ENCODE measurements at places on chromosomes 5 and 9. TPM values are rescaled to one million over a fixed set of nuclear protein-coding genes. Genes with fewer than 3 reads are reported as not detected.

DNA sequence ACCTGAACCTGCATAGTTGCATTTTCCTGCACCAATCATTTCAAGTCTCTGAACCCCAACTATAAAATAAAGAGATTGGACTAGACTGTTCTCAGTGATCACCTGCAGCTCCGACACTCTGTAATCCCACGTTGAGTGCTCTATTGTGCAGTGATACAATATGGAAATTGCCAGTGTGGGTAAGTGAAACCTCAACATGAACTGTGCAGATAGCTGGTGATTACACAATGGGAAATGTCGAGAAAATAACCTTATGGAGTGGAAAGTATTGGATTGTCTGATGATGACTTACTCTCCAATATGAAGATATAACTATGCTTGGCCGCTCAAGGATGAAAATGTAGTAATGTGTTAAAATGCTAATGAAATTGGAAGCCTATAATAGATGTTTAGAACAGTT is 293.1 kb upstream of the BRINP1 start:
- DNase-seq = no peak

DNA sequence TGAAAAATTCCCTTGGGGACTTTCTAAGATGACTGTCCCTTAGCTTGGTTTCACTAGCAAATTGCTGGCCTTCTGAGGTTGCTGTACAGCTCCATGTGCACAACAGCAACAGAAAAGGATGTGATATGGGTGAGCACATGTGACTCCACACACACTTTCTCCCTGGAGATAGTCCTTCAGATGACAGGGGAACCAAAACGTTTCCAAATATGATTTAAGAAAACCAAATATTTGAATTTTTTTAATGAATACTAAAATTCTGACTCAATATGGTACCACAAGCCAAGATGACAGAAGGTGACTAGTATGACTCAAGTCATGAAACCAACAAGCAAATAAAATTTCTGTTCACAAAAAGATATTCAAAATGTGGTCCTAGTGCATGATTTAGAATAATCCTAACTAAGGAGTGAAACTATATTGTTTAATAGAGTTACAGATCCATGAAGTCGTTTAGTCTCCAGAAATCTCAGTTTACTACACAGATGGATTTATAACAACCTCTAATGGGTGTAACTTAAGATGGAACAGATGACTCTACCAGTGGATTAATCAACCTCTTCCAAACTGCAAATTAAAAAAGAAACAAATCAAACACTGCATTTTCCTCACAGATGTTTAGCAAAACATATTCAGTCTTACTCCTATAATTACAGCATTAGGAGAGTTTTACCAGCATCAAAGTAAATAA is 144.8 kb upstream of the PIK3R1 start:
- no peak for DNase-seq

GRCh38 chr9:25677301-25678146 is 720 bp downstream of the TUSC1 start:
- DNase-seq = no peak

GRCh38 chr5:60945813-60946187 is 795 bp downstream of the NDUFAF2 start:
- DNase-seq = peak; percentile 69

DNA sequence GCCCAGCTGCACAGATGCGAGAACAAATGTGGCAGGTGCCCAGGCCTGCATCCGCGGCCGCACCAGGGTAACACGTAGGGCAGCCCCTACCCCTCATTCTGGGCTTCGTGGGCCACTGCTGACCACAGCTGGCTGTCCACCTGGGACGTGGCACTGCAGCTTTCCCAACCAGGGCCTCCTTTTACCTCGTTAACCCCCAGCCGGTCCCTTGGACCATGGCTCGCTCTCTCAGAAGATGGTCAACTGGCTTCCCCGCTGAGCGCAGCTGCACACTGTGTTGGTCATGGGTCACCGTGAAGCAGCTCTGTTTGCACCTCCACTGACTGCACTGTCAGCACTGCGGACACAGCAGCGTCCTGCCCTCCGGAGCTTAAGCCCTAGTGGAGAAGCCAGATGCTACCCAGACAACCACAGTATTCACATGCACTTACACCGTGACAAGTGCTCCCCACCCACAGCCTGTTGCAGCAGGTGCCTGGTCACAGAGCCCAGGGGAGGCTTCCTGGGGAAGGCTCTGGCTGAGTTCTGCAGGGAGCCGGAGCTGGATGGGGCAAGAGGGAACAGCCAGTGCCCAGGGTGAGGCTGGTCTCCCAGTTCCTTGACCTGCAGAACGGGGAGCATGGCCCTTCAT is 10.5 kb upstream of the PLEKHG4B start:
- peak; percentile 64 for DNase-seq

DNA sequence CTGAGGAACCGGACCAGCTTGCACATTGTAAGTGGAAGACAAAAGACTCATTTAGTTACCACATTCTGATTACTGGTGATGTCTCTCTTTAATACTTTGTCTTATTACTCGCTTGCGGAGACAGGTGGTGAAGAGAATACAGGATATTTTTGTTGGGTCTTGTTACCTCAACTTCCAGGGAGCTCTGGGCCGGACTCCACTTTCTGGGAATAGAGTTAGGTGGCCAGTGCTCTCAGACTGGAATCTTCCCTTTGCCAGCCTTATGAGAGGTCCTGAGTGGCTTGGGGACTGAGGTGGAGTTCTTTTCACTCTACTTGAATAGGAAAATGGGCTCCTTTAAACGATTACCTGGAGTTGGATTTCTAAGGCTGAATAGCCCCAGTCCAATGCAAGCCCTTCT is 33.3 kb upstream of the SPRY4 start:
- no peak for DNase-seq

DNA sequence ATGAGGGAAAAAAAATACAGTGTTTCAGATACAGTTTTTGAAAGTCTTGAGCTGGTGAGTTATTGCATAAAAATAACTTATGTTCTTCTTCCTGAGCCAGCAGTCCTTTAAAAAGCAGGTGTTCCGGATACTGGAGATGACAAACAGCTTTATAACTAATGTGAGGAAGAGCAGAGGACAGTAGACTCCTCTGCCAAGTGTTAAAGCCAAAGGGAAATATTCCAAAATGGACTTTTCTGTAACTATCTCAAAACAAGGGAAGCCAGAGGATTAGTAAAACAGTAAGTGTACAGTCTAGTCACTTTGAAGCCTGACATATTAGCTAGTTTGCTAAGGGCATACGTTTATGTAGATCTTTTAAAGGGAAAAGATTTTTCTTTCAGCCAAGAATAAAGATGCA is 11.0 kb upstream of the SNCAIP start:
- no peak for DNase-seq

GRCh38 chr5:119389288-119390030 is 33.6 kb downstream of the TNFAIP8 start:
- DNase-seq = no peak

CER1 gene
- total RNA-seq = 0.99 TPM

LSM11 gene
- total RNA-seq = 3.6 TPM

FOXD4 gene
- total RNA-seq = 0.17 TPM

Measured in type B pancreatic cell (in vitro differentiated cells).